ENCODE measurements at places on chromosomes 5 and 9.

- no peak for DNase-seq
Observed at GRCh38 chr9:76560481-76560922, 101.5 kb downstream of the GCNT1 start.

GRCh38 chr9:110971705-110972104 lies 66.6 kb downstream of the LPAR1 start:
- DNase-seq, result no peak

- no peak for DNase-seq
Observed at GRCh38 chr5:14630671-14631070, 33.8 kb upstream of the OTULIN start.

DNA sequence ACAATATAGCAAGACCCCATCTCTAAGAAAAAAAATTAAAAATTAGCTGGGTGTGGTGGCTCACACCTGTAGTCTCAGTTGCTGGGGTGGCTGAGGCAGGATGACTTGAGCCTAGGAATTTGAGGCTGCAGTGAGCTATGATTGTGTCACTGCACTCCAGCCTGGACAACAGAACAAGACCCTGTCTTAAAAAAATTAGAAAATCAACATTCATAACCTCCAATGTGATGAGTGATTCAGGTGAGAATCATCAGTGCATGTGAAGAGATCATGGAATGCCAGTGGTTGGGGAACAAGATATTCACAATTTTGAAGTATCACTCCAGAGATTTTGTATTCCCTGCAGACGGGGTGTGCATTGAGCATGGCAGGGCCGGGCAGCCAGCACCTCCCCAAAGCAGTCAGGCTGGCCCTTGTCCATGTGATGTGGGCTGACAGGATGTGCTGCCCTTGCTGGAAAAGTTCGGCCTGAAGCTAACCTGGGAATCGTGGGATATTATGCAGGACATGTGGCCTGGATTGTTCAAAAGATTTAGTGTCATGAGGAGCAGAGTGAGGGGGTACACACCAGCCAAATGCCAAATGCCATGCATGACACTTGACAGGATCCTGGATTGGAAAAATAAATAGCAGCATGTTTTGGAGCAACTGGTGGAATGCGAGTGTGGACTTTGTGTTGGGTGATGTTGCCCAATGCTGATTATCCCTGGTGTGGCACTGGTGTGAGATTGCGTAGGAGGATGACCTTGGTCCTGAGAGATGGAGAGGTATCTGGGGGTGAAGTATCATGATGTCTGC lies 189.0 kb downstream of the RGS3 start:
- DNase-seq, result no peak

Measured in G401 (cell line).